ENCODE measurements at places on chromosomes 13 and 19. TPM values are rescaled to one million over a fixed set of nuclear protein-coding genes. Genes with fewer than 3 reads are reported as not detected.

The PCSK4 gene
- polyA plus RNA-seq: 3.3 TPM

The IL11 gene
- 0.33 TPM for polyA plus RNA-seq

DNA sequence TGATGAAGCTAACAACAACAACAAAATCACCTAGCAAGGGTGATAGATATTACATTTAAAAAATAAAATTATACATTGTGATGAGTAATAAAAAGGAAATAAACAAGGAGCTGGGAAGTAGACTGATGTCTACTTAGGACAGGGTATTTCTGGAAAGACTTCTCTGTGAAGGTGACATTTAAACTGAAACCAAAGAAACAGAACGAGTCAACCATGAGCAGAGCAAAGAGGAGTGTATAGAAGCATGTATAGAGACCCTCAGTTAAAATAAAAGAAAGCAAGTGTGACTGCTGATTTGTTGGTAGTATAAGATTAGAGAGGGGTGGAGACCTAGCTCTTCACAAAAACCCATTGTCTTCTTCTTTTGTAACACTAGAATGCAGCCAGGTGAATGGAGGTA, 53.0 kb upstream of the TDRD3 start:
- no peak for DNase-seq

DNA sequence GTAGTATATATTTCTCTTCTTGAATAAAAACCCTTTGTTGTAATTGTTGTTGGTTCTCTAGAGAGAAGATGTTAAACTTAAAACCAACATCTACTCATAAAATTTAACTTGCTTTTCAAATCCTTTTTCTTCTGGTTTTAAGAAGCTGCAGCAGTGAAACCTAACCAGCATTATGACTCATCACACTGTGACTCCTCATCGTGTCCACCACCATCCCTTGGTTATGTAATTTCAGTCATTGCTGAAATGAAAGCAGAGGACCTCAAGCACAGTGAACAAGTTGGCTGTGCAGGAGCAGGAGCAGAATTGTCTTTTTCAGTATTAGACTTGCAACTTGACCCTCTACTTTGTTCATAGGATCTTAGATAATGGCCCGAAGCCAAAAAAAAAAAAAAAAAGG, 64.9 kb upstream of the HTR2A start:
- no peak for DNase-seq

DNA sequence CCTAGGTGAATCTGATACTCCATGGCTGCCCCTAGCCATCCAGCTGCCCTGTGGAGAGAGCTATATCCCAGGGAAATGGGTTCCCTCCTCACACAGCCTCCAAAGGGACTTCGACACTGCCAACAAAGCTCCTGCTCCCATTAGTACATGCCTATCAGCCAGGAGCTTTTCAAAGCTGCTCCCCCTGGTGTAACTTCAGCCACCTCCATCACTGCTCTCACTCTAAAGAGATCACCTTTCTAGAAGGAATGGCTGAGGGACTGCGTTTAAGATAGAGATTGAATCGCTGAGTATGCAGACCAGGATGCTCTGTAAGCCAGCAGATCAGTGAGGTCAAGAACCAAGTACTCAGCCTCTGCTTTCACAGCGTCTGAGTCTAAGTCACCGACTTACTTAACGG, 213.7 kb downstream of the NALCN start:
- no peak for DNase-seq

The ODAD3 gene
- 0.36 TPM for polyA plus RNA-seq

The FUT1 gene
- polyA plus RNA-seq: 1.1 TPM

DNA sequence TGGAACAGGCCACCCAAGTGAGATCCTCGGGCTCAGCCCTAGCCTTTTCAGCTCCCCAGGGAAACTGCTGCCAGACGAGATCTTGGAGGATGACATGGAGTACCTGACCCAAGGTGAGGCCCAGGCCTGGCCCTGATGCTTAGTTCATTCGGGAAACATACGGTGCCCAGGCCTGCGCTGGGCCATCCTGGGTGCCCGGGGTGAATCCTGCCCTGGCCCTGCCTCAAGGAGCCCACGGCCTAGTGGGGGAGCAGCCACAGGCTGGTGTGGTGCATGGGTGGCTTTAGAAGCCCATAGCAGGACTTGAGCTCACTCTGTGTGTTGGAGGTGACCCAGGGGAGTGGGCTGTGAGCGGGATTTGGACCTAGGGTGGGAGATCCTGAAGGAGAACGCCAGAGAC, 10.1 kb downstream of the SIX5 start:
- DNase-seq: no peak

The MAST3 gene
- 11.6 TPM for polyA plus RNA-seq

DNA sequence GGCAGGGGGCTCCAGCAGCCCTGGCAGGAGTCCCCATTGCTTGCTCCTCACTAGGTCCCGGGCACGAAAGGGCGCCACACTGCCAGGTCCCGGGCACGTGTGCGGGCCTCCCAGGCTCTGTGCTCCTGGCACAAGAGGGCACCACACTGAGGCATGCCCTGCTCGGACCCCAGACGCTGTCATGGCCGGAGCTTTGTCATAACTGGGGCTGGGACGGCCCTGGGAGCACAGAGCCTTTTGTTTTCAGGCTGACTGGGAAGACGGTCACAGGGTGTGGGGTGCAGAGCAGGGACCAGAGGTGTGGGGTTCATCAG, 7.4 kb downstream of the BSG start:
- no peak for DNase-seq

DNA sequence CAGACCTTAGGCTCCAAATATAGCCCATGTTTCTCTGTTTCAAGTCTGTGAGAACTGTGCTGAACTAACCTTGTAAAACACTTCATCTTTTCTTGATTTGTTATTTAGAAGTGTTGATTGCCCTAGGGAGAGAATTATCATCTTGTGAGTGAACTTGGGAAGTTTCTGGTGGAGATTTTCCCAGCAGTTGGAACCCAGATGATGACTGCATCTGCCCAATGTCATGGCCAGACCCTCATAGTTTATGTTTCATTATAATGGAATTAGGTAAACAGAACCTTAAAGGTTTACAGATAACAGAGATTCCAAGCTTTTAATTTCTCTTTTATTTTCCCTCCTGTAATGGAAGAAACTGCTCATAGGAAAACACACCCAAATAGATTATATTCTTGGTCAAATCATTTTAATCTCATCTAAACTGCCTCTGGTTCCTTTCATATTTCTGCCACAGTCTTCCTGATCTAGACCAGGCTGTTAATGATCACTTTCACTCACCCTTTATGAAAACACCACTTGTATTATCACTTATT, 569.1 kb downstream of the KCTD12 start:
- no peak for DNase-seq

DNA sequence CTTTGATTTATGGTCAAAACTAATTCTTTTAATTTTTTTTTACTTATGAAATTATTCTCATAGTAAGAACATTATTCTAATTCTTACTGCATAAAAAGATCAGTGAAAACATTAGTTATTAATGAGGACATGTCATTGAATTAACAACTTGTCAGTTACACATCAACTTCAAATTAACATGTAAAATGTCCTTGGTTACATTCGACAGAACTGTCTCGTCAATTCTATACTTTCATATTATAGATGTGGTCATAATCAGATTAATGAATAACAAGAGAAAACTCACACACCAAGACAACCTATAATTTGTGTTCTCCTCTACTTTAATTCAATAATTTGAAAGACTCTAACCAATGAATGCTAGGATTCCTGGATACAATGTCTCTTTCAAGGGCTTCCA, 66.7 kb downstream of the KATNAL1 start:
- DNase-seq: no peak

- no peak for DNase-seq
Measured at GRCh38 chr19:31666126-31666525, 316.9 kb upstream of the TSHZ3 start.

GRCh38 chr19:47006496-47006895, 13.1 kb upstream of the NPAS1 start:
- DNase-seq: no peak

The PGLYRP1 gene
- polyA plus RNA-seq: not detected

- no peak for DNase-seq
Measured at GRCh38 chr19:29107831-29108230, 105.1 kb downstream of the UQCRFS1 start.

The FAM124A gene
- polyA plus RNA-seq: 1.6 TPM

The FAM216B gene
- 0.06 TPM for polyA plus RNA-seq

- no peak for DNase-seq
Measured at GRCh38 chr19:56110515-56111448, 10.3 kb downstream of the ZNF787 start.

DNA sequence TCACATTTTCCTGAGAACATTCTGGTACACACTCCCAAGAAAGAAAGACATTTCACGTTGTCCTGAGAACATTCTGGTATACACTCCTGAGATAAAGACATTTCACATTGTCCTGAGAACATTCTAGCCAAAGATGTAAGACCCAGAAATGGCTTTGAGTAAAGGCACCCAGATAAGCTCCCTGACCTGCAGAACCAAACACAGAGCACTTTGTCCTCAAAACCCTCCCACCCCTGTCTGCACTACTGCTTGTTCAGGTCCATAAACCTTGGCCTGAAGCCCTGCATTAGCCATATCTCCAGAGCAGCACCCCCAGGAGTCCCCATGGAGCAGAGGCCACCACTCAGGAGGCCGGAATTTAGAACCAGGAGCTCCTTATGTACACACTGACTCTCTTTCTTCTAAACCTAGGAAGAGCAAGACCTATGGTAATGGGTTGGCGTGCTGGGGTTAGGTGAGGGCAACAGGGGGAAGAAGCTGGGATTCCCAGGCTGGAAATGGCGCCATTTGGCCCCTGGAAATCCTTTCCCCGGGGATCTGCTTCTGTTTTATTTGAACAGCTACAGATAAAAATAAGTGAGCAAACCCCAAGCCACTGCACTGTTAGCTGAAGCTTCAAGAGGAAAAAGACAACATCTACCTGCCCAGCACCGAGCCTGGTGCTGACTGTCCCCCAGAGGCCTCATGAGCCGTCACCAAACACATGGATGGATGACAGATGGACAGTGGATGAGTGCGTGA, 13.7 kb downstream of the GAS6 start:
- DNase-seq: no peak

GRCh38 chr19:29881386-29881785, 60.7 kb upstream of the URI1 start:
- no peak for DNase-seq

The CXCL17 gene
- 2.0 TPM for polyA plus RNA-seq

The NOTCH3 gene
- 151 TPM for polyA plus RNA-seq

The USF2 gene
- polyA plus RNA-seq: not detected

The RAVER1 gene
- 27.2 TPM for polyA plus RNA-seq

The NCAN gene
- 0.72 TPM for polyA plus RNA-seq

The IFNL1 gene
- polyA plus RNA-seq: not detected

The ERICH6B gene
- polyA plus RNA-seq: 0.92 TPM

The NUP62 gene
- 56.9 TPM for polyA plus RNA-seq

DNA sequence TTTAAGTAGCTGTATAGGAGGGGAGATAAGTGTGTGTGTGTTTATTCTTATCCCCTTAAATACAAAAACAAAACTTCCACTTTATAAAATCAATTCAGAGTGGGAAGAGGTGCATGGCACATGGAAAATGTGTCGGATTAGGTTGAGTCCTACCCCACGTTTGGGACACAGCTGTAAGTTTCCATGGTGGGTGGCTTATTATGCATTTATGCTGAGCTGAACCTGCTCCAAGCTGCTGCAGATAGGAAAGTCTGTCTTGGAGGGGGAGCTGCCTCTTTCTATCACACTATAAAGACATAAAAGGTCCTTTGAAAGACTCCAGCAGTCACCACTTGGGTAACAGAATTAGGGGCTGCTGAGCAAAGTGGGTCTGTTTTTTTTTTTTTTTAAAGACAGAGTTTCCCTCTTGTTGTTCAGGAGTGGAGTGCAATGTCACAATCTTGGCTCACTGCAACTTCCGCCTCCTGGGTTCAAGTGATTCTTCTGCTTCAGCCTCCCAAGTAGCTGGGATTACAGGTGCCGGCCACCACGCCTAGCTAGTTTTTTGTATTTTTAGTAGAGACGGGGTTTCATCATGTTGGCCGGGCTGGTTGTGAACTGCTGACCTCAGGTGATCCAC, 15.2 kb downstream of the ACTN4 start:
- DNase-seq: no peak

The CYP4F2 gene
- polyA plus RNA-seq: not detected

DNA sequence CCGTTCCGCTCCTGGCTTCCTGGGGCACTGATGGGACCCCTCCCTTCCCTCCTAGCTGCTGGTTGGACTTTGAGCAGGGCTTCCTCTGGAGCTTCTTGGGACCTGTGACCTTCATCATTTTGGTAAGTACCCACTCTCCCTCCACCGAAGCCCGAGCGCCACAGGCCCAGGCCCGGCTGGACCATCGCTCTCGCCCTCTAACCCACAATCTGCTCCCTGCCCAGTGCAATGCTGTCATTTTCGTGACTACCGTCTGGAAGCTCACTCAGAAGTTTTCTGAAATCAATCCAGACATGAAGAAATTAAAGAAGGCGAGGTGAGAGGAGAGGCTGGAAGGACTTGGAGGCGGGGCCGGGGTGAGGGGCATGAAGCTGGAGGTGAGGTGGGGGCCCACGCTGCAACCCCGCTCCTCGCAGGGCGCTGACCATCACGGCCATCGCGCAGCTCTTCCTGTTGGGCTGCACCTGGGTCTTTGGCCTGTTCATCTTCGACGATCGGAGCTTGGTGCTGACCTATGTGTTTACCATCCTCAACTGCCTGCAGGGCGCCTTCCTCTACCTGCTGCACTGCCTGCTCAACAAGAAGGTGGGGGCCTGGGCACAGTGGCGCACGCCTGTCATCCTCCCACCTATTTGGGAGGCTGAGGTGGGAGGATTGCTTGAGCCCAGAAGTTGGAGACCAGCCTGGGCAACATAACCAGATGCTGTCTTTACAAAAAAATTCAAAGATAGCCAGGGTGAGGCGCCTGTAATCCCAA, 12.3 kb downstream of the DDX39A start:
- no peak for DNase-seq

The SIGLEC5 gene
- 0.75 TPM for polyA plus RNA-seq

DNA sequence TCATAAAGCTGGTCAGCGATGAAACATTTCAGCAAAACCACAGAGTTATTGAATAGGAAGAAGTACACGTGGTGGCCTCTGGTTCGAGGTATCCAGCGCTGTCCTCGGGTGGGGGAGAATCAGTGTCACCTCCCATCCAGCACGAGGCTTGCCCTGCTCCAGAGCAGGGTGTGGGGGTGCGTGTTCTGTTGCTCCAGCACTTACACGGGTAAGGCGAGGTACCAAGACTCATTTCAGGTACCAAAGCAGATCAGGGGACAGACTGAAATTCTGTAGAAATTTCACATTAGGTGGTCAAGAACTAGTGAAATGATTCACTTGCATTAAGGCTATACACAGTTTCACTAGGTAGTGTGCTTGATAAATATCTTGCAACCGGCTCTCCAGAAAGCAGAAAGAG, 164.2 kb upstream of the SOX1 start:
- no peak for DNase-seq

DNA sequence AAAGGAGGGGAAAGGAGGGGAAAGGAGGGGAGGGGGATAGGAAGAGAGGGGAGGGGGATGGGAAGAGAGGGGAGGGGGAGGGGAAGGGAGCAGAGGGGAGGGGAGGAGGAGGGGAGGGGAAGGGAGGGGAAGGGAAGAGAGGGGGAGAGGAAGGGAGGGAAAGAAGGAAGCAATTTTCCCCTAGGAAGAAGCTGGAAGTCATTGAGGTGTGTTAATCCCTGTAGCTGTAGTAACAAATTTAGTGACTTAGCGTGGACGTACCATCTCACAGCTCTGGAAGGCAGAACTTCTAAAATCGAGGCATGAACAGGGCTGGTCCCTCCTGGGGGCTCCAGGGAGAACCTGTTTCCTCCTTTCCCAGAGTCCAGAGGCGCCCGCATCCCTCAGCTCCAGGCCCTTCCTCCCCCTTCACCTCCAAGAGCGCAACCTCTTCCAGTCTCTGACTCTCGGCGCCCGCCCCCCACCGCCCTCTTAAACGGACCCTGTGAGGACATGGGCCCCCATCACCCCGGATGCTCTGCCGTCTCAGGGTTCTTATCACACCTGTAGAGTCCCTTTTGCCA, 5.6 kb upstream of the CDC34 start:
- DNase-seq: no peak

All from muscle of arm (tissue), 14 donors.